Suprapubic skin (tissue), 4 donors: ENCODE measurements at places on chromosomes 2 and 18.
A peak's percentile ranks its signal among the peaks of the same experiment; 100 is the strongest.

GRCh38 chr2:20650393-20650876, 463 bp downstream of the HS1BP3 start:
- DNase-seq: no peak

DNA sequence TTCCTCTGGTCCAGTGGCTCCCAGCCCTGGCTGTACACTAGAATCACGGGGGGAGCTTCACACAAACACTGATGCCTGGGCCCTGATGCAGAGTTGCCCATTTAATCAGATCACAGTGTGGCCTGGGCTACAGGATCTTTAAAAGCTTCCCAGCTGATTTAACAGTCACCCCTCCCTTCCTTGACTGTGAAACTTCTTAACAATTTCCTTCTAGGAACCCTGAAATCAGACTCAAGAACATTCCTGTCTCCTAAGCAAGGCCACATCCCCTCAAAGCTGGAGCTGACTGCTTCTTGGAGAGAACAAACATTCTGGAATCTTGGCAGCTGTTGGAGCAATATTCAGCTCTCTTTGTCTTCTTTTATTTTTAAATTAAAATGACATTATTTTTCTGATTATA, 88.7 kb downstream of the ADD2 start:
- peak; percentile 37 for DNase-seq

DNA sequence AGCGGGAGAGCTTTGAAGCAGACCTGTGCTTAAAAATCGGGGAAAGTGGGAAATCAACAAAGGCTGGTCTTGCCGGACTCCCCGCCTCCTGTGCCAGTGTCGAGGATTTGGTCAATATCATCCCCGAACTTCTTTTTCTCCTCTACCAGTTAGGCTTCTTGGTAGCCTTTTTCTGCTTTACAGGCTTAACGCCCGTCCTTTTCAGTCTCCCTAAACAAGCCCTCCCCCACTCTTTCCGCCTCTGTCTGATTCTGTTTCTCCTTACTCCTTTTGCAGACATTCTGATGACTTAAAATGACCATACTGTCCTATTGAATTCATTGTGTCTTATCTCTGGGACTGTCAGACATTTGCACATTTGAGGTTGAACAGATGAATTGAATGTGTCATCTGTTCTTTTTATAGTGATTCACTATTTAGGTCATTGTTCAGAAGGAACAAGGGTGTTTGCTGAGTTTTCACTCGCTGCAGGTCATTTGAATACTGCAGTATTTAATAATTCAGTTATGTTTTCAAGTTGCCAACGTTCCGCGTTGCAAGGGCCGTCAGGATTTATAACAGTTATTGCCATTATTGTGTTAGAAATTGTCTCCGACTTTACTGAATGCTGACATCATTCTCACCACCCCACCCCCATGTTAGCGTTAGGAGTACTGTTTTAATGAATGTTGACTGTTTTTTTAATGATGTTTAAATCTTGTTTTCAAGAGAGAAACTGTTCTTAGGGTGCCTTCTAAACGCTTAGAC, 1.1 kb downstream of the ITGAV start:
- DNase-seq: no peak

DNA sequence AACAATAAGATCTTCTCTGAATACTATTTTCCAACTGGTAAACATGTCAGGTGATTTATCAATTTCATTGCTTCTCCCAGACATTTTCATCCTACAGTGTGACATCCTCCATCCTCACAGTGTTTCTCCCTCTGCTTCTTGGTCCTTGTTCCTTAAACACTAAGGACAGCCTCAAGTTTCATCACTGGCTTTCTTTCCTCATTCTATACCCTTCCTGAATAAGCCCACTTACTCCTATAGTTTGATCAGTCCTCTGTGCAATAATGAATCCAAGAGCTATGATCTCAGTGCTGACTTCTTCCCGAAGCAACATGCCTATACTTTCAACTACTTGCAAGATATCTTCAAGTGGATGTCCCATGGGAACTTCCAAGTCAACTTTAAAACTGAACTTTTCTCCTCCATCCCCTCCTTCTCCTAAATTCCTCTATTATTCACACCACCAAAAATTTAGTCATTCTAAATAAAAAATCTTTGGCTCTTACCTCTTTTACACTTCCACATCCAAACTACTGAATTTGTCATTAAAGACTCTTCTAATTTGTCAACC, 87.6 kb downstream of the FAM228A start:
- no peak for DNase-seq

DNA sequence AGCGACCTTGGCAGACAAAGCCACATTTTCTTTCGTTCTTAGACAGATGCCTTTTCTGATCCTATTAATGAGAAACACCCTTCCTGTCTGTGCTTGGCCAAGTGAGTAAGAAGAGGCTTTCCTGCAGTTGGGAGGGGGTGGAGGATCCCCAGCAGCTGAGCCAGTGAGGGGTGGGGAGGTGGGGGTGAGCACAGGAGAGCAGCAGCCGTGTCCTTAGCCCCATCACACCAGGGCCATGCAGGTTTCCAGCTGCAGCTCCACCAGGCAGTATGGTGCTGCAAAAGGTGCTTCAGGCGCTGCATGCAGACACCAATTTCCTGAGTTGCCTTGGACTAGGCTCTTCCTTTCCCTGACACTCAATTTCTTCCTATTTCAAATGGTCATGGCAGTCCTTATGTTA, 123.3 kb upstream of the SIX2 start:
- no peak for DNase-seq

- DNase-seq: no peak
Measured at GRCh38 chr2:6183226-6183625, 491.0 kb downstream of the SOX11 start.

GRCh38 chr18:27825689-27826088, 351.2 kb downstream of the CDH2 start:
- no peak for DNase-seq

GRCh38 chr2:229635371-229635680, 79.0 kb downstream of the DNER start:
- no peak for DNase-seq

DNA sequence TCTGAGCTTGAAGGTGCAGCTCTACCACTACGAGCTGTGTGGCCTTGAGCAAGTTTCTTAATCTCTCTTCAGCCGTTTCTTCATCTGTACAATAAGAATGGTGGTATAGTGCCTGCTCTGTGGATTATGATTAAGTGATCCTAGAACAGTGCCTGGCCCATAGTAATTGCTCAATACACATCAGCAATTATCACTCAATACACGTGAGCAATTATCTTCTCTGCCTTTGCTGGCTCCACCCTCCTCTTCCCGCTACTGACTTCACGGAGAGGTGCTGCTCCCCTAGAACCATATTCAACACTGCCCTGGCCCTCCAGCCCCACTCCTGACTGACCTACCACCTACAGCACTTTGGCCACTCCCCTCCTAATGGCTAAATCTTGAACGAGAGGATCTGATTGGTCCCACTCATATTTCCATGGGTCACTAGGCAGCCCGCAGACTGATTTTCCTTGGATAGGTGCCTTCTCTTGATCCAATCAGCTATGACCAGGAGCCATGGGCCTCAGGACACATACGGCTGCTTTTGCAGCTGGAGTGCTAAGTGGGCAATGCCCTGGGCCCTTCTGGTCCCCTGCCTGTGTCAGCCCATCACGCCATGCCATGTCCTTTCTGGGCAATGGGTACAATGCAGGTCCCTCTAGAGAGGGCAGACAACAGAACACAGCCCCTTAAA, 77.5 kb downstream of the STPG4 start:
- no peak for DNase-seq

GRCh38 chr18:66440433-66440832, 163.5 kb downstream of the CDH19 start:
- no peak for DNase-seq

GRCh38 chr2:66761826-66762225, 326.9 kb downstream of the MEIS1 start:
- DNase-seq: no peak

- no peak for DNase-seq
Measured at GRCh38 chr18:9884532-9885140, 1.1 kb upstream of the TXNDC2 start.

- no peak for DNase-seq
Measured at GRCh38 chr2:145674705-145675104, 1154.8 kb upstream of the ZEB2 start.

GRCh38 chr2:204604061-204604460, 58.8 kb downstream of the PARD3B start:
- DNase-seq: no peak

GRCh38 chr18:45793264-45793965, 32.1 kb upstream of the SIGLEC15 start:
- DNase-seq: no peak

DNA sequence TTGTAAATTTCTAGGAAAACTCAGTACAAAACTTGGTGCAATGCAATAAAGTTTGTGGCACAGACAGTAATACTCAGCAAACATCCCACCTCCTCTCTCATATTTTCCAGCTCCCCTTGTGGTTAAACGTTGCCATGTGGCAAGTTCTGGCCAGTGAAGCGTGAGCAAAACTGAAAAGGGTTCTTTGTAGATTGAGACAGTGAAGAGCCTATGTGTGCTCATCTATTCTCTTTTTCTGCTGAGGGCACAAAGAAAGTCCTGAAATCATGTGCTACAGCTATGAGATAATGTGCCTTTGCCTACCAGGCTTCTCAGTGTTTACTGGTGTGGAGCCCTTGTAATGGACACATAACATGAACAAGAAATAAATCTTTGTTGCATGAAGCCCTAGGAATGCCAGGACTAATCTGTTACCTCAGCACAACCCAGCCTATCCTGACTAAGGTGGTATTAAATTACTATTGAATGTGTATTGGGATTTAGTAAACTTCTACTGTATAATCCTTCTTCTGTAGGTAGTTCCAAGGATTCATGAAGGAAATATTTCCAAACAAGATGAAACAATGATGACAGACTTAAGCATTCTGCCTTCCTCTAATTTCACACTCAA, 13.0 kb upstream of the TYMS start:
- no peak for DNase-seq

GRCh38 chr2:147989809-147990403, 30.6 kb downstream of the ORC4 start:
- no peak for DNase-seq

DNA sequence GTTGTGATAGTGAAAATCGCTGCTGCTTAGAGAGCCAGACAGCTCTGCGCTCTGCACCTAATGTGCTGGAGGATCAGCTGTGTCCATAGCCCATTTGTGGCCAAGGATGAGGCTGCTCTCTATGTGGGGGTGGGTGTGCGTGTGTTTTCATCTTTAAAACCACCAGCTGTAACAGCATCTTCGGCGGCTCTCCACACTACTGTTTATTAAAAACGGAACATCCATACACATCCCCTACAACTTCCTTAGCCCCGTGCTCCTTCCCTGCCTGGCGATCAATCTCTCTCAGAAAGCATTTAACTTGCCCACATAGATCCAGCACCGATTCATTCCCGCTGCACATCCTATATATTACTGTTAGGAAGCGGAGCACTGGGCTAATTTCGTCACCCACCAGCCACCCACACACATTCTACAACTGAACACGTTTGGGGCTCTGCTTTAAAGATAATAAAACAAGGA, 1.6 kb downstream of the CELF4 start:
- DNase-seq: no peak

DNA sequence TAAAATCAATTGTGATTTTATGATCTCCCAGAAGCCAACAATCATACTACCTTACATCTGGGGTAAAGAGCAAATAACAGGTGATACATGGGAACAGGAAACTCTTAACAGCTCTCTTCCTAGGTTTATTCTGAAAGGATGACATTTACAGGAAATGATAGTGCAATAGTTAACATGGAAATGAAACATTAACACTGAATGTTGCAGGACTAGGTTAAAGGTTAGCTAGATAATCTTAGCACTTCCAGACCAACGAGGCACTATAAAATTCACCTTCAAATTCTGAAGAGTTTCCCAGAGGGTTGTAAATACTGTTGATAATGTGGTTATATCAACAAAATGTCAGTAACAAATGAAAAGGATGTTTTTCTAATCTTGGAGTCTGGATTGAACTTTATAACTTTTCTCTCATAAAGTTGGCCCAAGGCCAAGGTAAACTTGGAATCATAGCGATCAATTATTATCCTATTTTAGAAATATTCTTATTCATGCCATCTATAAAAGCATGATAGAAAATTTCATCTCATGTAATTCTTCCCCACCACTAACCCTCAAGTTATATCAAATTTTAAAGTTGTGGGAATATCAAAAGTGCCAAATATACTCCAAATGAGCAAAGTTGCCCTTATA, 32.9 kb upstream of the GCG start:
- no peak for DNase-seq

DNA sequence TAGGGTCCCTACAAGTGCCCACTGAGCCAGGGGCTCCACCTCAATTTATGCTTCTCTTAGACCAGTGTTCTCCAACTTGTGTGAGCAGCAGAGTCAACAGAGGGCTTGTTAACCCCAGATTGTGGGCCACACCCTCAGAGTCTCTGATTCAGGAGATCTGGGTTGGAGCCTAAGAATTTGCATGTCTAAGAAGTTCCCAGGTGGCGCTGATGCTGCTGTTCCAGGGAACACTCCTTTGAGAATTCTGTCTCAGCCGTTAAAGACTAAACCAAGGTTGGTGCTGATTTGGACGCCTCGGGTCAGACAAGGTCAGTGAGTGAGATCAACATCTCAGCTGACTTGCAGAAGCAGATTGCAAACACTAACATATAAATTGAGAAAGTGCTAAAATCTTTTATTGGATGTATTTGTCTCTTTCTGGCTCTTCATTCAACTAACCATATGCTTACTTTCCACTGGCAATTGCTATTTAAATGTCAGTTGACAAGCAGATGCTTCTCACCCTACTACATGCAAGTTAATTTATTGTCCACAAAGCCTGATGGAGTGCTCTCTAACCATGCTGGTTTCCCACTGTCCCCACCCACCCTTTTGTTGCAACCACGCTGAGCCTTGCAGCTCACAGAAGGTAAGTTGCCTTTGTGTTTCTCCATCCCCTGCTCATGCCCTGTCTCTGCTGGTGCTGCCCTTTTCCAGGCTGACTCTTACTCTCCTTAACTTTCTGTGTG, 31.5 kb downstream of the LYPD1 start:
- DNase-seq: no peak

- no peak for DNase-seq
Measured at GRCh38 chr2:69400121-69400520, 13.1 kb upstream of the GFPT1 start.

- DNase-seq: no peak
Measured at GRCh38 chr18:25005541-25006403, 346.2 kb downstream of the ZNF521 start.

- DNase-seq: no peak
Measured at GRCh38 chr2:191037351-191037750, 23.4 kb upstream of the STAT1 start.

GRCh38 chr2:52886556-52886955, 881.0 kb upstream of the CHAC2 start:
- no peak for DNase-seq

- no peak for DNase-seq
Measured at GRCh38 chr2:69701100-69701945, 40.6 kb upstream of the ANXA4 start.

- no peak for DNase-seq
Measured at GRCh38 chr2:95380280-95380679, 22.2 kb upstream of the FAHD2A start.

GRCh38 chr2:235669983-235670962, 176.4 kb downstream of the AGAP1 start:
- no peak for DNase-seq

- no peak for DNase-seq
Measured at GRCh38 chr18:12943215-12943614, 4.6 kb upstream of the SEH1L start.
